ENCODE measurements at places on chromosomes 2 and 18.
A peak's percentile ranks its signal among the peaks of the same experiment; 100 is the strongest.

GRCh38 chr2:144166743-144167142 is 353.2 kb downstream of the ZEB2 start:
- no peak for DNase-seq

GRCh38 chr18:31591628-31592027 is at the start of gene TTR:
TSS of gene TTR (plus strand) at chr18:31591877. CDS start at chr18:31591903, 26 bp downstream.
- DNase-seq = no peak

DNA sequence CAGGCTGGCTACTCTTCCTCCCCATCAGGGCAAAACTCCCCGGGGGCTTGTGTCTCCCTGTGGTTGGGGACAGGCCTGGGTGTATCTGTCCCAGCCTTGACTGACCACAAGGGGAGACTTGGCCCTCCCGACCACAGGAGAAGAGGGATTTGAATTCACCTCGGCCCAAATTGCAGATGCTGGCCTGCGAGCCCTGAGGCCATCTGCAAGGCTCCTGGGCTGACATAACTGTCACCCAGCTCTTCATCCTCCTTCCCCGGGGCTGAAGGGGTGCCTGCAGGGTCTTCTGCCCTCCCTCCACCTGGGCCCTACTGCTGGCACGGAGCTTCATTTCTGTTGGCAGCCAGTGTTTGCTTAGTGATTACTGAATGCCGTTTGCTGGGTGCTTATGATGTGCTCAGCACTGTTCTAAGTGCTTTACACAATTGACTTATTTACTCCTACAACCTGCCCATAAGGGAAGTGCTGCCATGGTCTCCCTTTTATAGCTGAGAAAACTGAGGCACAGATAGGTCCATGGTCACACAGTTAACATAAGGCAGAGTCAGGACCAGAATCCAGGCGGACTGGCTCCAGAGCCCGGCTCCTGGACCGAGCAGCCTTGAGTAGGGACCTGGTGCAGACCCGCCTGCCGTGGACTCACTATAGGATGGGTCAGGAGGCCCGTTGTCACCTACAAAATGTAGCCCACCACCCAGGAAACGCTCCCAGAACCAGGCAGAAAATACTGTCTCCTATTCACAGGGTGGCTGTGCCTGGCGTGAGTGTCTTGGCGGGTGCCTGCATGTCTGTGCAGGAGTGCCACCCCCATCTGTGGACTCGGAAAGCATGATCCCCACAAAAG is 18.9 kb downstream of the STEAP3 start:
- DNase-seq = no peak

DNA sequence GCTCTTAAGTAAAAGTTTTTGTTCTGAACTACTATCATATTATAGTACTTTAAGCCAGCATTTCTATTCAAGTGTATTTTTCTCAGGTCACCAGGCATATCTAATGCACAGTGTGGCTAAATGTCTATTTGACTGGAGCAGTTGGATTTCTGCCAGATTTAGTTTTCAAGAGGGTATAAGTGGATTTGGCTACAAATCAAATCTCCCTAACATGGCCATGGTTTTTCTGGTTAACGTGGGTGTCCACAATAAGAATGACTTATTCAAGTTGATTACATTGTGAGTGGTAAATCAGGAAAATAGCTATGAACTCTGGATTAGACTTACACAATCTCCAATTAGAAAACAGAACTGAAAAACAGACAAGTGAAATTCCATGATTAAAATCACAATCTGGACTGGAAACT is 5.7 kb upstream of the CHN1 start:
- DNase-seq = no peak

DNA sequence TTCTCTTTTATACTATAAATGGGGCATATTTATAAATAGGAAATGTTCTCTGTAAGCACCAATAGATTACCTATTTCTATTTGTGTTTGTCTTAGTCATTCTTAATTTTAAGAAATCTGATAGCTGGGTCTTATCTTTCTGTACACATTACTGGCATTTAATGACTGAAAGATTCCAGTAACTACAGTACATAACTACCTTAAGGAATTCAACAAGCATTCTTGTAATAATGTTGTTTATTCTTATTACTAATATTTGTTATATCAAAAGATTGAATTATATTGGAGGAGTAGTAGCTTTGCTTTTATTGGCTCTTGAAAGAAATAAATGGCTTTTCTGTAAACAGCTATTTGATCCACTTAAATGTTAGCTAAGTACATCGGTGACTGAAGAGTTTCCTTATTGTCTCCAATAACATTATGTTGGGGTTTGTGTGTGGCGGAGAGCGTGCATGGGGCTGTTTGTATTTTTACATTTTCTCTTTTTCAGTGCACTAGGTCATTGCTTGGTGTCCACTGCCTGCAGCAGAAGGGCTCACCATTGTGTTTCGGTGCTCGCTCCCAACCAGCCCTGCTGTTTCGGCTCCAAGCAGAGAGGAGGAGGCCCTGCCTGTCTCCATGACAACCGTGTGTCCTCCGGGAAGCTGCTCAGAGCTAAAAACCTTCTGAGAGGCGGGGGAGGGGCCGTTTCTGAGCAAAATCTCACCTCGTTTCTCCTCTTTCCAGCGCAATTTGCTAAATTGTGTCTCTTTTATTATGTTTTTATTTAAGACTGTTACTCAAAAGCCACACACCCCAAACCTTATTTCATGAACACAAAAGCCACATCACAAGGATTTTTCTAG is 112.5 kb upstream of the SLC38A11 start:
- DNase-seq = no peak

GRCh38 chr18:51134721-51135120 is 62.8 kb downstream of the MEX3C start:
- peak; percentile 17 for DNase-seq

DNA sequence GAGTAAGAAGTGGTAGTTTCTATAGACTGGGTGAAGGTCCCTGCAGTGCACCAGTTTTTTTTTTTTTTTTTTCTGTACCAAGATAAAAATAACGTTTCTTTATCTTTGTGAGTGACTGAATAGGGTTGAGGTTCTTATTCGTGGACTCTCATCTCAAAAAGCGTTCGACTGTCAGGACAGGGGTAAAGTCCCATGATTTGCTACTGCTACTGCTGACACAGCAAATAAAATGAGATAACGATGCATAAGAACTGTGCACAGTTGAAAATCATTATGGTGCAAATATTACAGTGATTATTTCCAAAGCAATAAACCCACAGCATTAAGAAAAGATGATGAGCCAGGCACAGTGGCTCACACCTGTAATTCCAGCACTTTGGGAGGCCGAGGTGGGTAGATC is 482.0 kb upstream of the CHST9 start:
- no peak for DNase-seq

GRCh38 chr2:10433947-10434885 is 13.9 kb downstream of the ODC1 start:
- DNase-seq = no peak
